CD4-positive, alpha-beta T cell treated with Interleukin-6 for 4 hours (primary cell): ENCODE measurements at places on chromosomes 11 and 22.

- DNase-seq, result no peak
Measured at GRCh38 chr22:19983741-19984140, 32.9 kb downstream of the ARVCF start.

- no peak for DNase-seq
Measured at GRCh38 chr22:17950651-17951214, 73.6 kb downstream of the MICAL3 start.

- no peak for DNase-seq
Measured at GRCh38 chr11:859394-860131, 16.9 kb downstream of the TSPAN4 start.

- no peak for DNase-seq
Measured at GRCh38 chr11:1447845-1448825, 38.4 kb downstream of the MOB2 start.

DNA sequence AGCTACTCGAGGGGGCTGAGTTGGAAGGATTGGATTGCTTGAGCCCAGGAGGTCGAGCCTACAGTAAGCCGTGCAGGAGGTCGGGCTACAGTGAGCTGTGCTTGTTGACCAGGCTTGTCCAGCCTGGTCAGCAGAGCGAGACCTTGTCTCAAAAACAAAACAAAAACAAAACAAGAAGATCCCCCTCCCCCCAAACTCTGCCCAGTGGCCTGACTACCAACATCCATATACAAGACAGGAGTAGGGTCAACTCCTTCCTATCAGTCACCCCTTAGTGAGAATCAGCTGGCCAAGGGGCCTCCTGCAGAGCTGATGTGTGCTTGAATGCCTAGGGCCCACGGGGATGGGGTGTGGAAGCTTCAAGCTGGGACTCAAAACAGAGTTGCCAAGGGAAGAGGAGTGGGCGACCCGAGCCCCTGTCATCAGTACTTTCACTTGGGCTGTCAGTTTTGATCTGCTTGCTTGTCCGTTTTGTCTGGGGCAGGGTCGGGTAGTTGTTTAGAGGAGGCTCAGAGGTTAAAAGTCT, 942 bp upstream of the TSPAN18 start:
- DNase-seq, result no peak
